ENCODE measurements at places on chromosomes 4 and X. TPM values are rescaled to one million over a fixed set of nuclear protein-coding genes. Genes with fewer than 3 reads are reported as not detected.
A peak's percentile ranks its signal among the peaks of the same experiment; 100 is the strongest.

DNA sequence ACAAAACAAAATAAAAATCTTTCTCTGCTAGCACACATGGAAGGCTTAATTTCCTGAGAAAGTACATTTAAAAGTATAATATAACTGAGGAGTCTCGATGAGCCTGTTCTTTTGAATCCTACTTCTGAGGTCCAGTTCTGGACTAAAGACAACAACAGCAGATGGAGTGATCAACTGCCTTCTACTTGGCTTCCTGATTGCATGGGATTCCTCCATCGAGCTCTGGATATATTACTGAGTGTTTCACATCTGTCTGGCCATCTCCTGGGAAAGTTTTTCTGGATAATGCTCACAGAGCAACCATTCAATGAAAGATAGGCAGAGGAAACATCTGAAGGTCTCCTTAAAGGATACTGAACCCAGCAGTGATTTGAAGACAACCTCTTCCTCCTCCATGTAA, 42.6 kb downstream of the KDR start:
- no peak for DNase-seq

DNA sequence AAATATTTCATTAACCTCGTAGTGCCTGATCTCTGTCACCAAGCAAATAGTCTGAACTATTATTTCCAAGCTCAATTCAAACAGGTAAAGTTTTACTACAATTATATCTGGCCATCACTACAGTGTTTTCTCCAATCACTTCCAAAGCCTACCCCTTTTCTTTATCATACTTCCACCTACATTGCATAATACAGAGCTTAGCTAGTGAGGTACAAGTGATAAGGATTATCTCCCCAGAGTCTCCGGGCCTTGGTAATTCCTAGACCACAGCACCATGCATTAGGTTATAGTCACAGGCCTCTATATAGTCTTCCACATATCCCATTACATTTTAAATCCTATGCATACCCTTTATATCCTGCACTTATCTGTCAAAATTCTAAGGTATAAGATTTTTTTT, 154.2 kb downstream of the SNCA start:
- DNase-seq = no peak

DNA sequence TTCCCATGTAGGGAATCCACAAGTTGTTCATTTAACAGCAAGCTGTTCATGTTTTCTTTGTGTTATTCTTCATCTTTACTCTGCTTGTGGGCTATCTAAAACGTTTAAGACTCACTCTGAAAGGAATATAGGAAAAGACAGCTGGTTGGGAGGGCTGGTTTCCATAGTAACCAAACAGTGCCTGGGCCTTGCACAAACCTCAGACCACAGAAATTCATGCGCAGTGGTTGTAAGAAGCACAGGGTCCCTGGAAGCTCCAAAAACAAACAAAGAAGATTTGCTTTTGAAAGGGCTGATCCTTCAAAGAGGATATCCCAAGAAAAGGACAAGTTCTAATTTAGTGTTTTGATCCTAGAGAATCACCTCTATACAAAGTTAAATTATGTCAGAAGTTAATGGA, 7.8 kb downstream of the SERTM2 start:
- DNase-seq = no peak

GRCh38 chrX:123563167-123563566, 169.7 kb downstream of the THOC2 start:
- no peak for DNase-seq

- DNase-seq = no peak
Observed at GRCh38 chr4:143728166-143728565, 27.7 kb upstream of the FREM3 start.

DNA sequence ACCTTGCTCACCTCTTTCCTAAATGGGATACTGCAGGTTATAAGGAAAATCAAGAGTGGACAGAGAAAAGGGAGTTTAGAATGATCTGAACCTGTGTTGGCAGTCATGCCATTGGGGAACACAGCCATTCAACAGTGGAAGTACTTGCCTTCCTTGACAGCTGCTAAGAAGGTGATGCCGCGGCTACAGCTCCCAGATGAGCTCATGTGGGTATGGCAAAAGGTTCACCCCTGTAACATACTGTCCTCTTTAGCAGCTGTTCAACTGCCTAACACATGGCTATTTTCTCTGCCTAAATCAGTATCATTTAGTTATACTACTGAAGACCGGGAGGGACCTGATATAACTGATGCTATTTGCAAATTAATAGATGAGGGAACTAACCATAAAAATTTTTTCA, 76.8 kb downstream of the DCHS2 start:
- DNase-seq = no peak

- DNase-seq = no peak
Observed at GRCh38 chrX:84170931-84171330, 17.1 kb downstream of the RPS6KA6 start.

DNA sequence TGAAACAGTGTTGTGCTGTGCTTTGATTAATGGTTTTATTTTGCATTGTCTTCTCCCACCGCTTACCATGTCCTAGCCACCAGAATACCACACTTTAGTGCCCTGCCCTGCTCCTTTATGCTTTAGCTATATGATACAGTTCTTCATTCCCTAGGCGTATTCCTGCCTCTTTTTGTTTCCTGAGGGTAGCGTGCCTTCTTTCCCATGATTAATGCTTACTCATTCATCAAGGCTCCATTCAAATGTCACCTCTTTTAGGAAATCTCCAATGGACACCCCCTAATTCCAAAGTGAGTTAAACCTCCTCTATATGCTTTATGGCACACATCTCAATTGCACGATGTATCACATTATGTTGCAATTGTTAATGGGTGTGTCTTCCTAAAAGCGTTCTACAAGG, 46.3 kb downstream of the SPANXD start:
- DNase-seq = no peak

- DNase-seq = no peak
Observed at GRCh38 chr4:4641254-4641653, 99.4 kb upstream of the STX18 start.

GRCh38 chrX:120753413-120754251, 122.0 kb downstream of the CT47B1 start:
- DNase-seq = no peak

DNA sequence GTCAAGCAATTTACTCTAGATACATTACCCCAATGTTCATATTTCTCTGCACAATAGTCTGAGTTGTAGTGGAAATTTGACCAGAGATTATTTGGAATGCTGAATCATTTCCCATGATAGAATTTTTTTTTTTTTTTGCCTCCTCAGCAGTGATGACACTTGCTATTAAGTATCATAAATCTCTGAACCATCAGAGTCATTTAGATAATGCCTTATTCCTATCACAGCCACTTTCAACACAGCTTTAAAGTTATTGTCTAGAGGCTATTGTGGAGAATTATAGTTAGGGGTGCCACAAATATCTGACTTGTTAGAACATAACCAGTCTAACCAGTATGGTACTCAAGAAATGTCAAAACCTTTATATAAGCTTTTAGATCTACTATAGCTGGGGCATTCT, 79.8 kb downstream of the LCORL start:
- no peak for DNase-seq

DNA sequence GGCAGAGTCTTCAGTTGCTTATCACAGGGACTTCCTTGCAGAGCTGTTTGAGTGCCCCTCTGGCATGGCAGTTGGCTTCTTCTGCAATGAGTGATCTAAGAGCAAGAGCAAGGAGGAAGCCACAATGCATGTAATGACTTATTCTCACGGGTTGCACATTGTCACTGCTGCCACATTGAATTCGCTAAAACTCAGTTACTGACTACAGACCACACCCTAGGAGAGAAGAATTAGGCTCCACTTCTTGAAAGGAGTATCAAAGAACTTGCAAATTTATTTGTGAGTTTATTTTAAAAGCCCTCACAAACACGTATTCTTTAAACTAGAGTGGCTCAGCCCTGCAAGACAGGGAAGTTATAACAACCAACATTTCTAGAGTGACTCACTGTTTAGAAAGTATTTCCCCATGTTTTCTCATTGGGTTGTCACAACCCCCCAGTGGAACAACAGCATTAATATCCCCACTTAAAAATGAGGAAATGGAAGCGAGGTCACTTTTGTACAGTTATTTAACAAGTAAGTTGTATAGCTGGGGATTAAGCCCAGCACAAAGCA, 32.4 kb upstream of the RBPJ start:
- DNase-seq = peak; percentile 62

GRCh38 chr4:114497116-114497515, 101.5 kb upstream of the UGT8 start:
- DNase-seq = no peak

- no peak for DNase-seq
Observed at GRCh38 chr4:145815626-145816025, 123.0 kb downstream of the ZNF827 start.

DNA sequence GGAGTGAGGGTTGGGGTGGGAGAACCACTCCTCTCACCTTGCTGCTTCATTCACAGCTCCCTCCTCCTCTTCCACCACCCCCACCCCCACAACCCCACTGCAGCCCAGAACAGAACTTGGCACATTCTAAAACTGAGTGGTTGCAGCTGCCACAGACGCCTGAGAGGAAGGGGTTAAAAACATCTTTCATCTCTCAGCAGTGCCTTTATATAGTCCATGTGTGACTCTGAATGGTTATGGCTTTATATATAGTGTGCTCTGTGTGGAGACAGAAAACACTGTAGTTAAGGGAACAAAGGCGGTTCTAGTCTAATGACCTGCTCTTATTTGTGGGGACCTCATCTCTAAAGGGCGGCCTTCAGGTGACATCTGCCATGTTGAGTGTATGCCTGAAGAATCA, 144.8 kb downstream of the BCOR start:
- no peak for DNase-seq

The EMCN gene
- total RNA-seq = not detected

The TMEM184C gene
- 27.2 TPM for total RNA-seq

The LUZP4 gene
- total RNA-seq = not detected

The F9 gene
- total RNA-seq = not detected

The HSFX1 gene
- total RNA-seq = 0.52 TPM

The TLR3 gene
- 1.2 TPM for total RNA-seq

The TSPAN7 gene
- total RNA-seq = not detected

The PTTG2 gene
- total RNA-seq = 3.2 TPM

The PABPC4L gene
- total RNA-seq = not detected

The MAGEA8 gene
- total RNA-seq = not detected

Measured in natural killer cell treated with Interleukin-12 subunit alpha and Interleukin-12 subunit beta and Interleukin-15 and Interleukin-18, amount 100 ng/mL, for 72 hours (primary cell).